ENCODE measurements at places on chromosomes 13 and 19.

DNA sequence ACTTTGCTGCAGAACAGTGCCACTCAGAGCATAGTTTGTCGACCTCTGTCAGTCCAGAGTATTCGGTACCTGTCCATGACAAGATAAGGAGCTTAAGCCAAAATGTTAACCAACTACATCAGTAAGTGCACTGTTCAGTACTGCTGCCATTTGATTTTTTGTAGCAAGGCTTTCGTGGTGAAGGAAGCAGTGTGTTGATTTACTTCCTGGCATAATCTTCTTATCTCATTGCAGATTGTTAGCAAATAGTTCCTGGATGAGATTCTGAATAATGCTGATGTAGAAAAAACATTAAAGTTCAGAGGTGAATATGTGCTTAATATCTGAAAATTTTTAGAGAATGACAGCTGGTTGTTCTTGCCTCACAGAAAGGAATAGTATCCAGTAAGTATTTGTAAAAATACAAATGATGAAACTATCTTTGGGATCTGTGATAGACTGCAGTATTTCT, 85.7 kb downstream of the LRRC63 start:
- H3K27ac ChIP-seq = no peak overlapping the region
- no peaks in the 10 kb centered on the region for H3K4me1 ChIP-seq
- peaks cover 4% of the 10 kb centered on the region for H3K36me3 ChIP-seq
- DNase-seq = no peak

GRCh38 chr13:47121092-47121763, 224.4 kb upstream of the HTR2A start:
- no peak overlapping the region for H3K4me3 ChIP-seq
- H3K27me3 ChIP-seq = peaks cover 1% of the 10 kb centered on the region
- H3K27ac ChIP-seq = no peak overlapping the region
- peaks cover 19% of the 10 kb centered on the region for H3K4me1 ChIP-seq
- DNase-seq = no peak

DNA sequence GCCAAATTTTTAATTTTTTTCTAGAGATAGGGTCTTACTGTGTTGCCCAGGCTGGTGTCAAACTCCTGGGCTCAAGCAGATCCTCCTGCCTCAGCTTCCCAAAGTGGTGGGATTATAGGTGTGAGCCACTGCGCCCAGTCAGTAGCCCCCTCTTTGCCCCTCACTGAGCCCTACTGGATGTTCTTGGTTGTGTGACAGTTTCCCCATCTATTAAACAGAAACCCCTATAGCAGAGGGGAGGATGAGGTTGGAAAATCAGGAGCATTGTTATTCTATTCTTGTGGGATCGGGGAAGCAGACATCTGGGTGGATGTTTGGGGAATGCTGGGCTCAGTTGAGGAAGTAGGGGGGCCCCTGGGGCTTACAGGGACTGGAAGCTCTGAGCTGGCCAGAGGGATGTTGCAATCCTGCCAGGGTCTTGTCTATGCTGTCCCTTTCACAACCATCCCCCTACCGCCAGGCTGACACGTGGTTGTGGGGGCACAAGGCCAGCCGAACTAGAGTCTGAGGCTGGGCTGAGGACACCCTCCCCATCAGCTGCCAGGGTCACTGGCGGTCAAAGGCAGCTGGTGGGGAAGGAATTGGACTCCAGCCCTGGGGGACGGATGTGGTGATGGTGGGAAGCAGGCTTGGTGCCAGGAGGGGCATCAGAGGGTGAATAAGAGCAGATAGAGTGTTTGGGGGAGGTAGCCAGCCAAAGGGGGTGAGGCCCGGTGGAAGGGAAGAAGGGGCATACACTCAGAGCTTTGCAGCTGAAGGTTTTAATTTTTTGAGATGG, 10.9 kb downstream of the APOC1 start:
- peaks cover 10% of the 10 kb centered on the region for H3K27me3 ChIP-seq
- peaks cover 8% of the 10 kb centered on the region for H3K36me3 ChIP-seq
- H3K4me1 ChIP-seq = no peaks in the 10 kb centered on the region
- no peak for DNase-seq
- H3K4me3 ChIP-seq = no peak overlapping the region

- DNase-seq = no peak
- H3K36me3 ChIP-seq = no peaks in the 10 kb centered on the region
- no peaks in the 10 kb centered on the region for H3K4me1 ChIP-seq
Measured at GRCh38 chr19:58357481-58358145, 4.3 kb upstream of the A1BG start.

DNA sequence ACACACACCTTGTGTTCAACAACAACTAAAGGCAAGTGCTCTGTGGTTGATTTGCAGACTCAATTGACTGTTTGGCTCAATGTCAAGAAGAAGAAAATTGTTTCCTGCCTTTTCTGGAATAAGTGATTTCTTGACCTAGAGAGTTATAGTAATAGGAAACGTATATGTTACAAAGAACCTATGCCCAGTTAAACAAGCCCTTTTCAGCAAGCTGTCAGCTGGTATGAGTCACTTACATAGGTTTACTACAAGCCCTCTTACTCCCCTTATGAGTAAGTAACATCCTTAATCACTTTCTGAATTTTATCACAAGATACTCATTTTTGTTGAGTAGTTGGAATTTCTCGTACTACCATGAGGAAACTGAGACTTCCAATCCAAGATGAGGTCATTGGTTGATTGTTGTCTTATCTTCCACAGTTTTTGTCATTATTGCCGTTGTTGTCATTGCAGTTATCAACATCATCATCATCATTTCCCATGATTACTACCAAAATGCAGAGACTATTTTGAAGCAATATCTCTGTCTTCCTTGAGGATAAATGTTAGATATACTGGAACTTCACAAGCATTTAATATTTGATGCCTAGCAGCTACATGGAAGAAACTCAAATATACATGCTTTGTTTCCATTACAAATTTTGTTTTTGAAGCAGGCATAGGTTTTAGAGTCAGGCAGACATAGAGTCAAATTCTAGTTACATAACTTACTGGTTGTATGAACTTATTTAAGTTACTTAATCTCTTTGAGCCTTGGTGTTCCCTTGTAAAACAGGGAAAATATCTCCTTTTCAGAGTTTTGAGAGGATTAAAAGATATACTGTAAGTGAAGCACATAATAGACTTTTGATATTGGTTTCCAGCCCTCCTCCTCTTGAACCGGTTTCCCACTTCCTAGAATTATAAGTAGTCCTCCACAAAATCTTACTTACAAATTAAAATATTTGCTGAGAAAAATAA, 106.0 kb downstream of the RAP2A start:
- H3K27me3 ChIP-seq = peaks cover 2% of the 10 kb centered on the region
- no peaks in the 10 kb centered on the region for H3K4me1 ChIP-seq
- no peaks in the 10 kb centered on the region for H3K36me3 ChIP-seq
- no peak for DNase-seq
- no peak overlapping the region for H3K4me3 ChIP-seq

DNA sequence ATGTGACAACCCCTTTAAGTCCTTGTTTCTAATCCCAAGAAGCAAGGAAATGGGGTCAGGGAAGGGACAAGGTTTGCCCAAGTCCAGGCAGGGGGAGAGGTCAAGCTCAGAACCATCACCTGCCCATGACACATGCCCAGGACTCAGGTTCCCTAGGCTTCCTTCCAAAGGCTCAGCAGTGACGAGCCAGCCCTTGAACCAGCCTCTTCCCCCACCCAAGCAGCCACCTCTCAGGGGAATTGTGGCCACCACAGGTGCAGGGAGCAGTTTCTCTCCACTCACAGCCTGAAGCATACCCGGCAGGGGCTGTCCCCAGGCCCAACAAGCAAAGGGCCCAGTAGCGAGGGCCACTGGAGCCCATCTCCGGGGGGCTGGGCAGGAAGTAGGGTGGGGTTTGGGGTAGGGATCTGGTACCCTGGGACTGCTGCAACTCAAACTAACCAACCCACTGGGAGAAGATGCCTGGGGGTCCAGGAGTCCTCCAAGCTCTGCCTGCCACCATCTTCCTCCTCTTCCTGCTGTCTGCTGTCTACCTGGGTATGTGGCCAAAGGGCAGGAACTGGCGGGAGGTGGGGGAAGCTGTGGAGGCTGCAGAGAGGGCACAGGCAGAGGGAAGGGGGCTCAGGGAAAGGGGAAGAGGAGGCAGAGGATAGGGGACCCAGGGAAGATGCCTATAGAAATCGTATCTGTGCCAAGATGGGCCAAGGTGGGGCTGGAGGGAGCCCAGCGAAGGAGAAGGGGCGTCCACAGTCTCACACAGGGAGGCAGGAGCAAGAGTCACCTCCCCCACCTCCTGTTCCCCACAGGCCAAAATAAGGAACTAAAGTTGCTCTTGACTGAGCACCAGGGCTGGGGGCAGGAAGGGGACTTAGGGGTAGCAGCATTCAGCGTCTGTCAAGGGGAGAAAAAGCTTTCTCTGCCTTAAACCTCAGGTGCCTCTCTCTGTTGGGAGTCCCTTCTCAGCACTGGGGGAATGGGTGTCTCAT, at the start of gene CD79A:
CD79A (plus strand) TSS at position 433 of the 986 bp plus-strand sequence; CDS start at position 459, 26 bp downstream.
- no peak within 1 kb of the TSS for H3K27ac ChIP-seq
- peaks cover 2% of the 10 kb centered on the region for H3K27me3 ChIP-seq
- no peak for DNase-seq
- H3K36me3 ChIP-seq = no peaks in the 10 kb centered on the region
- no peak within 1 kb of the TSS for H3K4me3 ChIP-seq
- no peaks in the 10 kb centered on the region for H3K4me1 ChIP-seq

DNA sequence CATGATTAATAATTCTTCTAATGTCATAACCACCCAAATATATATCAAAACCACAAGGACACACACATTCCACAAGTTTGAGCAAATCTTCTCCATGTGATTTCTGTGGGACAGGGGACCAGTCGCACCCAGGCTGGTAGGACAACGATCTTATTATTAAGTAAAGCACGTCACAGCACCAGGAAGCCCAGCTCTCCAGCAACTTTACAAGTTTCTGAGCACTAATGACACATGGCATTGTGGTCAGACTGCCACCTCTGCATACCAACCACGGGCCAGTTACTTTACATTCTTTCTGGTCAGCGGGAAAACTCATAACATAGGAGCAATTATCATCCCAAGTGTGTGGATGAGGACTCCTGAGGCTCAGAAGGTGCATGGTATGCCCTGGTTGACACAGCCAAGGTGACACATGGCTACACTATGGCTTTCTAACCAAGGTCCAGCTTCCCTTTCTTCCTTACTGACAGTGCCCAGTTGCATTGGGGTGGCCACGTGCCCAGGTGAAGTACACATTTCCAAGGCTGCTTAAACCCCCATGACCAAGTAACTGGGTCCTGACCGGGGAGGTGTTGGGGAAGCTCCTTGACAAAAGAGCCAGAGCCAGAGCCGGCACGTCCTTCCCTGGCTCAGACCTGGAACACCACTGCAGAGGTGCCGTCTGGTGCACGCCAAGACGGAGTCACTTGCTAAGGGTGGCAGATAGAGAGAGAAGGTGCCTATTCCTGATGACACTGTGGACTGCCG, 27.4 kb downstream of the LATS2 start:
- no peak overlapping the region for H3K27ac ChIP-seq
- H3K36me3 ChIP-seq = no peaks in the 10 kb centered on the region
- no peaks in the 10 kb centered on the region for H3K27me3 ChIP-seq
- no peak overlapping the region for H3K4me3 ChIP-seq
- H3K4me1 ChIP-seq = no peaks in the 10 kb centered on the region

DNA sequence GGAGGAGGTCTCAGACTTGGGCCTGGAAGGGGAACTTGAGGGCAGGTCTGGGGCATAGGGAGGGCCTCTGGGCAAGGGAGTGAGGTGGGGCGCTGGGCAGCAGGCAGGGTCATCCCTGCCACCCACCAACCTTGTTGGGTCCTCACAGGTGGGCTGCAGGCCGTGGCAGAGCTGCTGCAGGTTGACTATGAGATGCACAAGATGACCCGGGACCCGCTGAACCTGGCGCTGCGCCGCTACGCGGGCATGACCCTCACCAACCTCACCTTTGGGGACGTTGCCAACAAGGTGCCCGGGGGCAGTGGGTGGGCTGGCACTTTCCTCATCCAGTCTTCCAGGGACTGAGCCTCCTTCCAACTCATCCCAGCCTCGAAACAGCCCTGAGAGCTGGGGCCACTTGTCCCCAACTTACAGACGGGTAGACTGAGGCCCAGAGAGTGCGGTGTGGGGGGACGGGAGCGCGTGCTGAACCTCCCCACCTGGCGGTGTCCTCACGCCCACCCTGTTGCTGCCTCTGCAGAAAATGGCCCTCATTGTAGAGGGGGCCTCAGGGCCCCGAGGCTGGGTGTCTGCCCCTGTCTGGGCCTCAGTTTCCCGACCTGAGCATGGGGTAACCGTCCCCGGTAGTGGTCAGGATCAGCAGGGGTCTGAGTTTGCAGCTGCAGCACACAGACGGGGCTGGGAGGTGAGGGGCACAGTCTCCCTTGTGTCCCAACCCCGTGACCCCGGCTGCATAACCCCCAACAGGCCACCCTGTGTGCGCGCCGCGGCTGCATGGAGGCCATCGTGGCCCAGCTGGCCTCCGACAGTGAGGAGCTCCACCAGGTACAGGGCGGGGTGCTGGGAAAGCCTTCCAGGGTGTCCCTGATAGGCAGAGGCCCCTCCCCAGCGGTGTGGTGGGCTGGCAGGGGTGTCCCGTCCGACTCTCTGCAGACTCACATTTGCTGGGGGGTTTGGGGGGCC, 10.4 kb downstream of the APC2 start:
- H3K4me1 ChIP-seq = peaks cover 5% of the 10 kb centered on the region
- H3K27ac ChIP-seq = no peak overlapping the region
- H3K36me3 ChIP-seq = no peaks in the 10 kb centered on the region

- H3K36me3 ChIP-seq = no peaks in the 10 kb centered on the region
- no peak overlapping the region for H3K4me3 ChIP-seq
- peaks cover 22% of the 10 kb centered on the region for H3K27me3 ChIP-seq
- H3K27ac ChIP-seq = no peak overlapping the region
Measured at GRCh38 chr13:99960663-99961311, 10.8 kb downstream of the ZIC5 start.

DNA sequence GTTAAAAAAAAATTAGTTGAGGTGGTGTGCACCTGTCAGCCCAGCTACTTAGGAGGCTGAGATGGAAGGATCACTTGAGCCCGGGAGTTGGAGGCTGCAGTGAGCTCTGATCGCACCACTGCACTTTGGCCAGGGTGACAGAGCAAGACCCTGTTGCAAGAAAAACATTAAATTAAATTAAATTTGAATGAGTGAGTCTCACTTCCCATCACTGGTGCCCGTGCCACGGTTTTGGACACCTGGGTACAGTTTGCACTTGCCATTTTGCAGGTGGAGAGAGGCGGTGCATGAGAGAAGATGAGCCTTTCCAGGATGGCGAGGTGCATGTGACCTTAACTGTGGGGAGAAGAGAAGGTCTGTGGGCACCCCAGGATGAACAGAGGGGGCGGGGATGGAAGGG, 60.3 kb upstream of the ZNF536 start:
- H3K4me1 ChIP-seq = peaks cover 5% of the 10 kb centered on the region
- H3K36me3 ChIP-seq = peaks cover 6% of the 10 kb centered on the region
- H3K4me3 ChIP-seq = no peak overlapping the region
- no peak overlapping the region for H3K27ac ChIP-seq
- H3K27me3 ChIP-seq = peaks cover 7% of the 10 kb centered on the region
- DNase-seq = no peak

GRCh38 chr13:44393391-44393790, 19.8 kb downstream of the SERP2 start:
- H3K27ac ChIP-seq = no peak overlapping the region
- peaks cover 52% of the 10 kb centered on the region for H3K4me1 ChIP-seq
- peaks cover 12% of the 10 kb centered on the region for H3K36me3 ChIP-seq
